ENCODE measurements at places on chromosomes 2 and 18.
A peak's percentile ranks its signal among the peaks of the same experiment; 100 is the strongest.

DNA sequence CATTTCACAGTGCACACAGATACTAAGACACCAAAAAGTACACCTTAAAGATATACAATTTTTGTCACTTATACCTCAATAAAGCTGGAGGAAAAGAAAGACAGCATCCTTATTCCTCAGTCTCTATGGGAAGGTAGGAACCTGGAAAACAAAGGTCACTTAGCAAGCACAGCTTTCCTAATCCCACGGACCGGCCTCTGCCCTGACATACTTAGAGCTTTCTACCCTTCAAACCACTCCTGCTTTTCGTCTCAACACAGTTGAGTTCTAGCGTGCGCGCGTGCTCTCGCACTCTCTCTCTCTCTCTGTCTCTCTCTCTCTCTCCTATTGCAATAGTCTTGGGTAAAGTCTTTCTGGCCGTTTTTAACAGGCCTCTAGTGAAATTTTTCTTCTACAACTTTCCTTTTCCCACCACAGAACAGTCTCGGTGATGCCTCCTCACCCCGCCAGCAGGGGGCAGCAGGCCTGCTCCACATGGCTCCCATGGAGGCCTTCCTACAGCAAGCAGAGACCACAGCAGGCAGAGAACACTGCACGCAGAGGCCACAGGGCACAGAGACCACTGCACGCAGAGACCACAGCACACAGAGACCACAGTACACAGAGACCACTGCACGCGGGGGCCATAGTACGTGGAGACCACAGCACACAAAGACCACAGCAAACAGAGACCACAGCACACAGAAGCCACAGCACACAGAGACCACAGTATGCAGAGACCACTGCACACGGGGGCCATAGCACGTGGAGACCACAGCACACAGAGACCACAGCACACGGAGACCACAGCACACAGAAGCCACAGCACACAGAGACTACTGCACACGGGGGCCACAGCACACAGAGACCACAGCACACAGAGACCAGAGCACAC is 106.9 kb downstream of the FBXO15 start:
- DNase-seq, result peak; percentile 7

- DNase-seq, result no peak
Measured at GRCh38 chr2:216897561-216898203, 37.8 kb upstream of the TNP1 start.

DNA sequence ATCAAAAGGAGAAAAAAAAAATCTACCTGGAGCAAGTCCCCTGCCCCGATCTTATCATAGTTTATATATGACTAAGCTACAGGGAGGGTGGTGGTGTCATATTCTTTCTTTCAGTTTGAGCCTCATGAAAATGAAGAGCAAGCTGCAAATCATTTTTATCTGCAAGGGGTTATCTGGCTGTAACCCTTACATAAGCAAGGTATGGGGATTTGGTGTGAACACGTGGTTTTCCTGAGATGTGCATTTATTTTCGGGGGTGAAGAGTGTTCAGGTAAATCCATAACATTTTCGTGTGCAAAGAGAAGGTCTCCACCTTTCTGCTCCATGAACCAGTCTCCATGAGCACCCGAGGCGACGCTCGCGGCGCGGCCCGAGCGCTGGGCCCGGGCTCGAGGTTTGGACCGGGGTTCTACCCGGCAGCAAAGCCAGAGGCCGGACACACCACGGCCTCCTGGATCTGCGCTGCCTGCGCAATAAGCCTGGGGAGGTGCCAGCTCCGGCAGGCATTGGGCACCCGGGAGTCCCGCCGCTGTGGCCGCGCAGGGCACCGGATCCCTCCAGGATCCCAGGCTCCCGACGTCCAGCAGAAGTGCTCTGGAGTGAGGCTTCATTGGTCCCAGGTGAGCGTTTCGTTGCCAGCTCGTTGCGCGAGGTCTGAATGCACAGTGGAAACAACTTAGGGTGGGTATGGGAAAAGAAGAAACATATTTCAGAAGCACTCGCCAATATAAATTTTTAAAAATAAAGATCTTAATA is 36.1 kb upstream of the GPD2 start:
- no peak for DNase-seq

- peak; percentile 71 for DNase-seq
Measured at GRCh38 chr2:101823347-101823791, 125.9 kb downstream of the MAP4K4 start.

DNA sequence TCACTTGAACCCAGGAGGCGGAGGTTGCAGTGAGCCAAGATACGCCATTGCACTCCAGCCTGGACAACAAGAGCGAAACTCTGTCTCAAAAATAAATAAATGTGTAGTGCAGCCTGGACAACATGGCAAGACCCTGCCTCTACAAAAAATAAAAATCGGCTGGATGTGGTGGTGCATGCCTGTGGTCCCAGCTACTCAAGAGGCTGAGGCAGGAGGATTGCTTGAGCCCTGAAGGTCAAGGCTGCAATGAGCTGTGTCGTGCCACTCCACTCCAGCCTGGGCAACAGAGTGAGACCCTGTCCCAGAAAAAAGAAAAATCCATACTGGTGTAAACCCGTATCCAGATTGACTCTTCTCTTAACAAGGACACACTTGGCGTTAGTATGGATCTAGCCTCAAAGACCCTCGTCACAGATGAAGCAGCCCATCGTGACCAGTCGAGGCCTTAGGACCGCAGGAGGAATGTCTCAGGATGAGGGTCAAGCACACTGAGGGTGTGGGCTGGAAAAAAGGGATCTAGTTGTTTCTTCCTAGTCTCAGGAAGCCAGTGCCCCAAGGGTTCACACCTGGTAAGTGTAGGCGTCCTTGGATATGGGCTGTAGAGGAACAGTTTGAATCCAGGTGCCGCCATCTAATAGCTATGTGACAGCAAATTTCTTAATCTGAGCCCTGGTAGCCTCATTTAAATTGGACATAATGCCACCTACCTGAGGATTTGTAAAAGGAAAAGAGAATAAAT is 4.0 kb upstream of the GPBAR1 start:
- DNase-seq, result no peak

- no peak for DNase-seq
Measured at GRCh38 chr2:49686291-49686690, 532.0 kb upstream of the FSHR start.

DNA sequence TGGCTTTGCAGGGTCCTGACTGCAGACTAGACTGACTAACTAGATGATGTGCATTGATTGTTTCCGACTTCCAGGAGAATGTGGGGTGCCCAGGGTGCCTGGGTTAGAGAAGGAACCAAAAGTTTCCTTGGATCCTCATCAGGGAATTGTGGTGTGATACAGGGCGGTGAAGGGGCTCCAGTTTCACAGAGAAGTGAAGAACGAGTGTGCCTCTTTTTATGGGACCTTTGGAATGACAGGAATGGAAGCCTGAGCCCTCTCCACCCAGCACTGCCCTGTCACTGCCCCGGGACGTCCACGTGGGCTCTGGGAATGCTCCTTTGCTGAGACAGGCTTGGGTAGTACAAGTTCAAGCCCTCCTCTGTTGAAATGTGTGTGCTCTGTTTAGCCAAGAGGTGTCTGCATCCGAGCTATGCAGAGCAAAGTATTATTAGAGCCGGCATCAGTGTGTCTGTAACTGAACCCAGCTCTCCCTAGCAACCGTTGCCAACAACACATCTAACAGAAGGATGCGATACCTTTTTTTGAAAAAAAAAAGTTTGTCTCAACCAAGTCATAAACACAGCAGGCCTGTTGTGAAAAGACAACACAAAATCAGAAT is 183.6 kb downstream of the SMAD7 start:
- DNase-seq, result peak; percentile 94

GRCh38 chr2:241808721-241809382 is at the start of gene NEU4:
Gene NEU4 (plus strand): TSS chr2:241809193. CDS start chr2:241814485, 5,292 bp downstream.
- DNase-seq, result no peak

DNA sequence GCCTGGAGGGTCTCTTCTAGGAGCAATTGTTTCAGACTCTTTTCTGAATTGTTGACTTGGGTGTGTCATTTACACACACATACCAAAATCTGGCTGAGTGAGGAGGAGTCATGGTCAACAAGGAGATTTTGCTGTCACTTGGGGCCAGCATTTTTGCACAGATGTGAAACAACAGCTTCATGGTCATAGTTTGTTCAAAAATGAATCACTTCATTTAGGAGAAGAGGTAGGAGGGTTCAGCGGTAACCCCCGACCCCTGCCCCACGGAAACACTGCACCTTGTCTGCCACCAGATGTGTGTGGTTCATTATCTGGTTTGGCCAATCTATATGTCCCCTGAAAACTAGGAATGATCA is 42.2 kb downstream of the LBH start:
- no peak for DNase-seq

GRCh38 chr2:85395912-85396475 is 14.2 kb downstream of the CAPG start:
- no peak for DNase-seq

GRCh38 chr2:208638059-208638458 is 231.5 kb downstream of the PTH2R start:
- no peak for DNase-seq

DNA sequence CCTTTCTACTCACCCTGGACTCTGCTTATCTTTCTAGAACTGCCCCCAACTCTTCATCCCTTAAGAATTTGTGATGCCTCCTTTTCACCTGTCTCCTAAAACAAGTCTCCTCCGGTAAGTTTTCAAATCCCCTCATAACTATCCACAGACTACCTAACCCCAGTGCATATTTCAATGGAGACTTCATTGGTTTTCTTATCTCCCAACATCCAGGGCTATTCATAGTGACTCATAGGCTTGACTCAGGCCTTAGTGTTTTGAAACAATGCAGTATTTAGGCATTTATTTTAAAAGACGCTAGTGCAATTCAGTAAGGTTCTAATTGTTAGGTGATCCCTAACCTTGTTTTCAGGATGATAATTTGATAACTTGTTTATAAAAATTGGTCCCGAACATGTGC is 399.2 kb downstream of the CPS1 start:
- peak; percentile 71 for DNase-seq

DNA sequence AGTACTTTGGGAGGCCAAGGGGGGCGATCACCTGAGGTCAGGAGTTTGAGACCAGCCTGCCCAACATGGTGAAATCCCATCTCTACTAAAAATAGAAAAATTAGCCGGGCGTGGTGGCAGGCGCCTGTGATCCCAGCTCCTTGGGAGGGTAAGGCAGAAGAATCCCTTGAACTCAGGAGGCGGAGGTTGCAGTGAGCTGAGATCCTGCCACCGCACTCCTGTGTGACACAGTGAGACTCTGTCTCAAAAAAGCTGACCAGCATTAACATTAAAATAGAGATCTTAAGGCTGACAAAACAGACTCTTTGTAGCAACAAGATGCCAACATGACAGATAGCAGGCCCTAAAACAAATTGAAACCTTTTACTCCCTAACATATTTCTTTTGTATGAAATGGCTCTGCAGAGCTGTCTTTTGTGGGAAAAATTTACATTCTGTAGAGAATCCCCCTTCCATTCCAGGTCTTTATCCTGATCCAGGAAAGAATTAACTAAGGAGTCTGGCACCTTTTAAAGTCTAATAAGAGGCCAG is 213.9 kb downstream of the RAB3GAP1 start:
- DNase-seq, result no peak

DNA sequence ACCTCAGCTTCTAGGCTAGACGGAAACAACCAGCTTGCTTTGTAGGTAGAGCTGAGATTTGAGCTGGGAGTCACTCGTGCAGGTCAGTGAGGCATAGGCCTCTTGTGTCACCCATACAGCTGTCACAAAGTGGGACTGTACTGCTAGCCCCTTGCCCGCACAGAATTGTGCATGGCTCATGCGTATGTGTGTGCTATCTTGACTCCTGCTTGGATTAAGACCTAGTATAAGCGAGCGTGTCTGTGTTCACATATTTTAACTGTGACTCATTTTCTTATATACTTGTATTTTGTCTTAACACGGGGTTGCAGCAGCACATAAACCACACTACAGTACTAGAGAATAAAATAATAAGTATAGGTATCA is 20.1 kb downstream of the CEP68 start:
- peak; percentile 79 for DNase-seq

DNA sequence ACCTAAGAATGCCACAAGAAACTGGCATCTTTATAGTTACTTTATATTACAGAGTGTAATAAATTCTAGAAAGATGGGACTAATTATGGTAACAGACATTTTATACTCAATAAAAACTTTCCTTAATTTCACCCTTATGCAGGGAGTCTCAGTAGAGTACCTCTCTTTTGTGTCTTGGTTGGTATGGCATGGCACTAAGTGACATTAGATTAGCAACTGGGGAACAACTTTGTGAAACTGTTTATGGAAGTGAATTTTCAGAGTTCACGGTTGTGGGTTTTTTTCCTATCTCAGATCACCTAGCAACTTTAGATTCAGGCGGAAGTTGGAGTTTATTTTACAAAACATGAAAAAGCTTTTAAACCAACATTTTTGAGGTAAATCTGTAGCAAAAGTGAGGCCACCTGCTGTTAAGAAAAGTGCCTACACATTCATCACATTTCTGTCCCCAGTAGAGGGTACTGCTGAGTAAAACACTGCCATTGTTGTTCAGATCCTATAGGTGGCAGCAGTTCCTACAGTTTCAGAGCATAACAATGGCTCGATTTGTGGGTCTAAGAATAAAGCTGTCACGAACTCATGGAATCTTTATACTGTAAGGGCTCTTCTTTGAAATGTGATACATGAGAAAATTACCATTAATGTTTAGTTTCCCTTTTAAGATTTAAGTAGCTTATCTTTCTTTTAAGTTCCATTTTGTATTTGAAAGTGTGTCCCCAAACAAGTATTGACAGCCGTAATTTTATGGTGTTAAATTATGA is 117.6 kb downstream of the CAMKMT start:
- DNase-seq, result peak; percentile 84

- peak; percentile 6 for DNase-seq
Measured at GRCh38 chr18:48003426-48004349, 73.2 kb upstream of the SMAD2 start.

- no peak for DNase-seq
Measured at GRCh38 chr18:46449033-46449432, 208.0 kb downstream of the LOXHD1 start.

DNA sequence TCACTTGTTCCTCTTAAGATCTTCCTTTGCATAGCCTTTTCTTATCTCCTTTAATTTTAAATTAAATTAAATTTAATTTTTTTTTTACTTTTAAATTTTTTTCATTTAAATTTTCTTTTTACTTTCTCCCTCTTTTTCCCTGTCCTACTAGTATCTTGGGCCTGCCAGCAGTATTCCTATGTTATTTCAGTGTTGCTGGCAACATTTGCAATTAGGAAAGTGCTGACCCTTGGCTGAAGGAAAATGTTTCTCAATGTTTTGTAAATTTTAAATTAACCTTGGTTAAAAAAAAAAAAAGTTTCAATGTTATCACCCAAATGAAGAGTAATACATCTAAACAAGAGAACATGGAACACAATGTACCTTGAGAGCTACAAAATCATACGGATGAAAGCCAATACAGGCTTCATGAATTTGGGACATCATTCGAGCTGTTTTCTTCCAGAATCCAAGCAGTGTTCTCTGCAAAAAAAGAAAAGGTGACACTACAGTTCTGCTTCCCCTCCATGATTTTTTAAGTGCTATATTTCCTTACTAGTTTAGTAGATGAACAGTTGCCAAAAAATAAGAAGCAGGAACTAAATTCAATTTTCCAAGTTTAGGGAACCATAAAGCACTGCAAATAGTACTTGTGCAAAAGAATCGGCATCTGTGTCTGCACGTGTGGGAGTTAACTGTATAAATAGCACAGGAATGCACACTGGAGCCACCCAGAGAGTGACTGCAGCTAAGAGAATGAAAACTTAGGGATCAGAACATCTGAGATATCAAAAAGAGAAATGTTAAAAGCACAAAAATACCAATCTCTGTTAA is 55.8 kb downstream of the ICA1L start:
- DNase-seq, result no peak
